ENCODE measurements at places on chromosomes 6 and 20.

DNA sequence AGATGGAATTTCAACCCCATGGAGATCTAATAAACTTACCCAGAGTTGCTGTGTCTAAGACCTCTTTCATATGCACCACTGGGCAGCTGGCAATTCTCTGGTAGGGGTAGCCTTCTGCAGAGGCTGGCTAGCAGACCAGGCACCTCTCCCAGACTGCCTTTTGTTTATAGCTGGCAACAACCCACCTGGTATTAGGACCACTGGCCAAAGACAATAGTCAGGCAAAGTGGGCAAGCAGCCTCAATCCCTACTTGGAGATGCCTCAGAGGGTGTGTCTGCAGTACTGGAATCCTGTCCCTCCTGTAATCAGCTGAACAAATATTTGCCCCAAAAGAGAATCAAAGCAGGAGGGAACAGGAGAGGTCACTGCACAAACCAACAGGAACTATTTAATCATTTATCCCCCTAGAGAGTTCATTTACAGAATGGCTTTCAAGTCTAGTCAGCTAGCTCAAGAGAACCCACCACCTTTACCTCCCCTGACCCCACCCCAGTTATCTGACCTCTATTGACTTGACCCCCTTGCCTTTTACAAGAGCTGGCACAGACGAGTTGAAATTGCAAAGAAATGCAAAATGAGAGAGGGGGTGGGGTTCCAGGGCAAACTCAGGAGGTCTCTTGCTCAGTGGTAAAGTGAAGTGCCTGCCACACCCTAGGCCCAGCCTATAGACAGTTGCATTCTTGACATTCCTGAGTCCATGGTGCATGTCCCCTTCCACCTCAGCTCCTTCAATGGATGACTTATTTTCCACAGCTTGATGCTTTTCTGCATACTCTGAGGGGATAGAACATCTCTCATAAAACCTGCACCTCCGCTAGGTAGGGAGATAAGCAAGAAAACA is 2.8 kb downstream of the BCL2L1 start:
- H3K27me3 ChIP-seq = no peaks in the 10 kb centered on the region
- peaks cover 71% of the 10 kb centered on the region for H3K36me3 ChIP-seq
- DNase-seq = peak; percentile 88
- peak overlapping the region; percentile 99 for H3K27ac ChIP-seq

DNA sequence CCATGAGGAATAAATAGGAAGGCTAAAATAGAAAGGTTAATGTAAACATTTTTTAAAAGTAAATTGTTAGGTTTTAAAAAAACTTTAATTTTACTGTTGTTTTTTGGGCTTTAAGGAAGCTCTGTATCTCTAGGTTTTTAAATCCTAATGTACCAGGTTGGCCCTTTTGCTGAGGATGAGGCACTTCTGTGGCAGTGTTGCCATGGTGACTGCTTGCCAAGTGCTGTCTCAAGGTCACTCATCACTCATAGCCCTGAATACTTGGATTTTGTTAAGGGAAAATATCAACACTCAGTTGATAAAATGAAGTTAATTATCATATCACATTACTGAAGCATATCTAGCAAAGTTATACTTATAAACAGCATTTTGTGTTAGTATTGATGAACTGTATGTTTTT is 50.2 kb downstream of the NCOA3 start:
- DNase-seq = no peak
- H3K4me1 ChIP-seq = peaks cover 2% of the 10 kb centered on the region
- H3K4me3 ChIP-seq = no peak overlapping the region
- no peak overlapping the region for H3K27ac ChIP-seq
- H3K27me3 ChIP-seq = no peaks in the 10 kb centered on the region
- peaks cover 13% of the 10 kb centered on the region for H3K36me3 ChIP-seq

- no peaks in the 10 kb centered on the region for H3K36me3 ChIP-seq
- H3K27ac ChIP-seq = no peak overlapping the region
- no peaks in the 10 kb centered on the region for H3K4me1 ChIP-seq
- no peak overlapping the region for H3K4me3 ChIP-seq
Measured at GRCh38 chr6:12892151-12892550, 175.6 kb downstream of the PHACTR1 start.

GRCh38 chr20:15111654-15112053 is 774.2 kb upstream of the FLRT3 start:
- no peaks in the 10 kb centered on the region for H3K36me3 ChIP-seq
- no peak overlapping the region for H3K4me3 ChIP-seq
- no peak for DNase-seq
- H3K27ac ChIP-seq = no peak overlapping the region
- H3K4me1 ChIP-seq = no peaks in the 10 kb centered on the region

GRCh38 chr6:56649053-56649769 is 6.5 kb upstream of the DST start:
- H3K36me3 ChIP-seq = peaks cover 23% of the 10 kb centered on the region
- H3K4me1 ChIP-seq = peaks cover 49% of the 10 kb centered on the region
- peak overlapping the region; percentile 98 for H3K27ac ChIP-seq
- H3K4me3 ChIP-seq = no peak overlapping the region
- no peaks in the 10 kb centered on the region for H3K27me3 ChIP-seq

GRCh38 chr20:49635866-49636265 is 67.9 kb upstream of the PTGIS start:
- peaks cover 71% of the 10 kb centered on the region for H3K36me3 ChIP-seq
- no peaks in the 10 kb centered on the region for H3K4me1 ChIP-seq
- no peaks in the 10 kb centered on the region for H3K27me3 ChIP-seq
- H3K4me3 ChIP-seq = no peak overlapping the region

DNA sequence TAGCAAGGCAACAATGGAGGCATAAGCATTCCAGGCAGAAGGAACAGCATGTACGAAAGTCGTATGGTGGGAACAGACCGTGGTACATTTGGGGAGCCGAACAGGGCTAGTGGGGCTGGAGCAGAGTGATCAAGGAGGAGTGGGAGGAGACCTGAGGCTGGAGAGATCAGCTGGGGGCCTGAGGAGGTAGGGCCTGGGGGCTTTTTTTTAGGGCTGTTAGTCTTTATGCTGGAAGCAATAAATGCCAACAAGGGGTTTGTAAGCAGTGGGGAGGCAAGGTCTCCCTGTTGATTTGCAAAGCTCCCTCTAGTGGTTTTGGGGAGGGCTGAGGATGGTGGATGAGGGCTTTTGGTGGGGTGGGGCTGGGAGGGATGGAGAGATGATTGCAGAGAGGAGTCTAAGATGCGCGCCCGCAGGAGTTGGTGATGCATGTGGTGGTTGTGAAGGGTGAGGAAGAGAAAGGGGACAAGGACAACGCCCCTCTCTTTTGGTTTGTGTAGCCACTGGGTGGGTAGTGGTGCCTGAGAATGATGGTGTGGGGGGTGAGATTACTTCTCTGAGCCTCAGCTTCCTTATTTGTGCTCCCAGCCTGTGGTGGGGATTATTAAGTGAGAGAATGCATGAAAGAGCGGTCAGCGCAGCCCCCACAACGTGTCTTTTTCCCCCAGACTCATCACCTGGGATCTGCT is 74.1 kb upstream of the TOX2 start:
- H3K4me3 ChIP-seq = no peak overlapping the region
- peak; percentile 67 for DNase-seq
- H3K36me3 ChIP-seq = no peaks in the 10 kb centered on the region
- H3K27ac ChIP-seq = no peak overlapping the region
- peaks cover 26% of the 10 kb centered on the region for H3K4me1 ChIP-seq
- H3K27me3 ChIP-seq = no peaks in the 10 kb centered on the region

- no peaks in the 10 kb centered on the region for H3K4me1 ChIP-seq
- DNase-seq = no peak
- no peaks in the 10 kb centered on the region for H3K36me3 ChIP-seq
- no peak overlapping the region for H3K4me3 ChIP-seq
- H3K27ac ChIP-seq = no peak overlapping the region
Measured at GRCh38 chr6:105794239-105794638, 291.9 kb upstream of the PRDM1 start.

GRCh38 chr6:68468244-68468884 is 166.7 kb upstream of the ADGRB3 start:
- no peaks in the 10 kb centered on the region for H3K4me1 ChIP-seq
- H3K36me3 ChIP-seq = no peaks in the 10 kb centered on the region
- no peak for DNase-seq
- no peak overlapping the region for H3K4me3 ChIP-seq
- no peaks in the 10 kb centered on the region for H3K27me3 ChIP-seq

- H3K4me3 ChIP-seq = no peak overlapping the region
- no peak for DNase-seq
- no peak overlapping the region for H3K27ac ChIP-seq
- no peaks in the 10 kb centered on the region for H3K27me3 ChIP-seq
Measured at GRCh38 chr6:131968656-131969055, 17.5 kb upstream of the CCN2 start.

- no peak overlapping the region for H3K4me3 ChIP-seq
- H3K36me3 ChIP-seq = no peaks in the 10 kb centered on the region
- no peak for DNase-seq
Measured at GRCh38 chr6:168097621-168098430, 18.8 kb upstream of the FRMD1 start.

- no peaks in the 10 kb centered on the region for H3K27me3 ChIP-seq
- H3K4me1 ChIP-seq = no peaks in the 10 kb centered on the region
- no peak for DNase-seq
- H3K36me3 ChIP-seq = no peaks in the 10 kb centered on the region
Measured at GRCh38 chr6:154502553-154502952, 7.9 kb downstream of the CNKSR3 start.

DNA sequence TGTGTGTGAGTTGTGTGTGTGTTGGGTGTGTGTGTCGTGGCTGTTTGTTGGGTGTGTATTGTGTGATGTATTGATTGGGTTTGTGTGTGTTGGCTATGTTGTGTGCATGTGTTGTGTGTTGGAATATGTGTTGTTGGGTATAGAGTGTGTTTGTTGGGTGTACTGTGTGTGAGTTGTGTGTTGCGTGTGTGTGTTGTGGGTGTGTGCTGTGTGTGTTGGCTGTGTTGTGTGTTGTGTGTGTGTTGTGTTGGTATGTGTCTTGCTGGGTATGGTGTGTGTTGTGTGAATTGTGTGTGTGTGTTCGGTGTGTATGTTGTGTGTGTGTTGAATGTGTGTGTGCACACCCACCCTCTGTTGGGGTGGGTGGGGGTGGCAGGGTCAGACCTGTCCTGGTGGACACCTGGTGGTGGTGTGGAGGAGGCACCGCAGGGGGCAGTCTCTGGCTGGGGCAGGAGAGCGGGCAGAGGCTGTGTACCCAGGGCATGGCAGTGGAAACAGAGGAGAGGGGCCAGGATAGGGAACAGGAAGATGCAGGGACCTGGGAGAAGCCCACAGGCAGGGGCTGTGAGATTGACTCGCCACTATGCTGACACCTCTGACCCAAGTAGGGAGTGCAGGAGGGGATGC is 25.5 kb upstream of the PXDC1 start:
- no peak for DNase-seq
- H3K4me3 ChIP-seq = no peak overlapping the region
- no peaks in the 10 kb centered on the region for H3K36me3 ChIP-seq
- peaks cover 18% of the 10 kb centered on the region for H3K4me1 ChIP-seq
- H3K27ac ChIP-seq = peak overlapping the region; percentile 75

DNA sequence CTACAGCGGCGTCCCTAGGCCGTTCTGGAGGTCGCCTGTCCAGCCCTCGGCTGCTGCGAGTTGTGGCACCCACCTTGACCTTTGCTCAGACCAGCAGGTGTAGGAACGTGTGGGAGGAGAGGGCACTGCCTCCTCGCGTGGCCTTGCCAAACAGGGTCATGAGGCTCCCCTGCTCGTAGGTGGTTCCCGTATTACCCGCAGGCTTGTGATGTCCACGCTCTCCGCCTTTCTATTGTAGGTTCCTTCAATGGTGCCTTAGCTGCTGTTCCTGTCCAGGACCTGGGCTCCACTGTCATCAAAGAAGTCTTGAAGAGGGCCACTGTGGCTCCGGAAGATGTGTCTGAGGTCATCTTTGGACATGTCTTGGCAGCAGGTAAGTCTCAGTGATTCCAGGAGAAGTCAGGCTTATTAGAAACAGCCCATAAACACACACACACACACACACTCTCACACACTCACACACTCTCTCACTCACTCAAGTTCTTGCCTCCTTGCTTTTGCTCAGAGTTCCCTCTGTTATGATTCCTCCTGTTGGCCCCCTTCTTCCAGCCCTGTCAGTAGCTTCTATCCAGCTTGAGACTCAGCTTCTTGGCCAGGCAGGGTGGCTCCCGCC is 942 bp downstream of the ACAT2 start:
- no peak for DNase-seq
- H3K27me3 ChIP-seq = no peaks in the 10 kb centered on the region
- H3K36me3 ChIP-seq = peaks cover 55% of the 10 kb centered on the region
- H3K4me3 ChIP-seq = peak overlapping the region; percentile 65
- H3K27ac ChIP-seq = peak overlapping the region; percentile 91

DNA sequence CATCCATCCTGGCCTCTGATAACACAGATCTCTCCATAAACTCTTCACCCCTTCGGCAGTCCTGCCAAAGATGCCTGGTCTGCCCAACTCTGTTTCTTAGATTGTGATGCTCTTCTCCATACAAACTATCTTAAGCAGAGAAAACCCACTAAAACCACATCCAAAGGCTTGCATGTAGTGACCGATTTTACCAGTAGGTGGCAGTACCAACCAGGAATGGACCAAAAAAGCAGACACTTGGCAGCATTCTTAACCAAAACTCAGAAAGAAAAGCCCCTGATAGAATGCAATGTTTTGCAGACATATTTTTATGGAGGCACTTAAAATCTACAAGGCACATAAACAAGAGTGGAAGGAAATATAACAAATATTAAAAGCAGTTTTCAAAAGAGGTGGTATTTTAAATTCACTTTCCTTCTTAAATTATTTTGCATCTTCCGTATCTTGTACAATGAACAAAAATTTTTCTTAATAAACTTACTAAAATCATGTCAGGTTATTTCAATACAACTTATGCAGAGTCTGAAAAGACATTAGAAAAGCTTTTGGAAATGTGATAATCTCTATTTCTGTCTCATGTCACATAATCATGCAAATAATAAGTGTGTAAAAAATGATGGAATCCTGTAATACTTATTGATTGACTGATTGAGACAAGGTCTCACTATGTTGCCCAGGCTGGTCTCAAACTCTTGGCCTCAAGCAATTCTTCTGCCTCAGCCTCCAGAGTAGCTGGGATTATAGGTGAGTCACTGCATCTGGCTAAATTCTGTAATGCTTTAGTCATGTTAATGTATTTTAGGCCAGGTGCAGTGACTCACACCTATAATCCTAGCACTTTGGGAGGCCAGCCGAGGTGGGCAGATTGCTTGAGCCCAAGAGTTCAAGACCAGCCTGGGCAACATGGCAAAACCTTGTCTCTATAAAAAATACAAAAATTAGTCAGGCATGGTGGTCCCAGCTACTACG is 29.4 kb downstream of the LRP11 start:
- H3K27ac ChIP-seq = peak overlapping the region; percentile 34
- H3K36me3 ChIP-seq = peaks cover 56% of the 10 kb centered on the region
- DNase-seq = no peak

DNA sequence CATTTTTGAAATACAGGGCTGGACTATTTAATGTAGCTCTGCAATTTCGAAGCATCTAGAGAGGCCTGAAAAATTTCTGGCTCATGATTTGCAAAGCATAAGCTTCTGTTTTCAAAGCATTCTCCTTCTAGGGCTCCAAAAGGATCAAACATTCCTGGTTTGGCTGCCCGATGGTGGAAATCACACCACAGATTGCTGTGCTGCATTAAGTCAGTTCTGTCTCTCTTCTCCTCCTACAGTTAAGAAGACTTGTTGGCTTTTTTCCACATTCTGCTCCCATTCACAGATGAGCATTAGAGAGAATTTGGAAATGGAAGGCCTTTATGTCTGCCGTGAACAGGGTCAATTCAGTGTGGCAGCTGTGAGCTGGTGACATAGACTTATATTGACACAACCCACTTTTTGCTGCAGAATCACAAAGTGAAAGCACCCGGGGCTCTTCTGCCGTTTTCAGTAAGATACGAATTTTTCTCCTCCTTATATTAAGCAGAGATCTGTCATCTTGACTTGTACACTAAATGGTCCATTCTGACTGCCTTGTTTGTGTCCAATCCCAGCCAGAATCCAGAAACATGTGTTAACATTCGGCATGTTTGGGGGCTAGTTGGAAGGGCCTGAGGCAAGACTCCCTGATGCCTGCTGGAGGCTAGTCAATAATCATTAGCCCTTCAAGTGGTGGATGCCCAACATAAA is 330.8 kb upstream of the DEFB112 start:
- H3K4me3 ChIP-seq = no peak overlapping the region
- no peaks in the 10 kb centered on the region for H3K4me1 ChIP-seq
- H3K36me3 ChIP-seq = no peaks in the 10 kb centered on the region
- H3K27me3 ChIP-seq = no peaks in the 10 kb centered on the region
- no peak for DNase-seq
